ENCODE measurements at places on chromosomes 7 and 10. TPM values are rescaled to one million over a fixed set of nuclear protein-coding genes. Genes with fewer than 3 reads are reported as not detected.
A peak's percentile ranks its signal among the peaks of the same experiment; 100 is the strongest.

- DNase-seq, result no peak
Measured at GRCh38 chr7:82567841-82568240, 124.3 kb upstream of the CACNA2D1 start.

- DNase-seq, result no peak
Measured at GRCh38 chr7:8094164-8095140, 125.9 kb downstream of the GLCCI1 start.

DNA sequence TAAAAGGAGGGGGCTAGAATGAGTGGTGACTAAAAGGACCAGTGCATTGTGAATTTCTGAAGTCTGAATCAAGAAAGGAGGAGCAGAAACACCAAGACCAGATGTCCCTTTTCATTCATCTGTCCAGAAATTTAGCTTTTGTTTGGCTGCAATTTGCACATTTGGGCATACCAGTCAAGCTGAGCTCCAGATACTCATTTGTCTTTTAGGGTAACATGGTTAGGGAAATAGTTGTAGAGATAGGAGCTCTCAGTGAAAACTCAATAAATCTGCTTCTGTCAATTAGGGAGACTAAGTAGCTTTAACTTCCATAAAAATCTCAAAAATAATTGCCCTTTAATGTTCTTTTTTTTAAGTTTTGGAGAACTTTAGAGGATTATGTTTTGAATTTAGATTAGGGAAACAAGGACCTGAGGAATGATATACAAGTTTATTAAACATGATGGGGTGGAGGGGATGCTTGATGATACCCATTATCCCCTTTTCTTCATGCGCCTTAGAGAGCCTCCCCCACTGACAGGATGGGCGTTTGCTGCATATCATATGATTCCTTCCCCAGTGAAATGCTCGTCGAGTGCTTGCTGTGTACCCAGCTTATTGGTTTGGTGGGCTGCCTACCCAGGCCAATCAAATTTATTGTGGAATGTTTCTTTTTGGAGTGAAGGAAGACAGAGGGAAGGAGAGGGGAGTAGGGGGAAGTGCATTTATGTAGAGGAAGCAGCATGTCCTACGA, 50.7 kb upstream of the RPA3 start:
- DNase-seq, result no peak

- no peak for DNase-seq
Measured at GRCh38 chr7:101129603-101130117, 2.8 kb downstream of the SERPINE1 start.

OR6V1 gene
- total RNA-seq, result not detected

- DNase-seq, result peak; percentile 6
Measured at GRCh38 chr7:43700646-43701499, 28.4 kb downstream of the COA1 start.

- DNase-seq, result no peak
Measured at GRCh38 chr10:52048051-52048450, 266.0 kb upstream of the DKK1 start.

GALNT11 gene
- 22.4 TPM for total RNA-seq

- no peak for DNase-seq
Measured at GRCh38 chr7:48742079-48742798, 182.1 kb upstream of the CDC14C start.

ANKRD61 gene
- 0.18 TPM for total RNA-seq

DNA sequence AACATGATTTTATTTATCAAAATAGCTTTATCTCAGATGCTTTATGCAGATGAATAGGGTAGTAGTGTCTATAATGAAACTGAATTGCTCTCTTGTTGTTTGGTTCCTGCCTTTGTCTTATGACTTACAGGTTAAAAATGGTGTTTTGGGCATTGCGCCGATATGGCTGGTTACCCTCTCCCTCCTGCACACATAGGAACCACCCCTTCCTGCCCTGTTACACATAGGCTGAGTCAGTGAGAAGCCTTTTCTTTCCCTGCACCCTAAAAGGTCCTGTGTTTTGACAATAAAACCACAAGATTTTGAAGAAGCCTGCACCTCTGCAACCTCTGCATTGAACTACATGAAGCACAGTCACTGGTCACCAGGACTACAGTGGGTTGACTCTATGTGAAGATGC, 655.8 kb upstream of the ANKRD30A start:
- peak; percentile 66 for DNase-seq
